Small intestine (tissue), 16 donors: ENCODE measurements at places on chromosomes 6 and 20.

DNA sequence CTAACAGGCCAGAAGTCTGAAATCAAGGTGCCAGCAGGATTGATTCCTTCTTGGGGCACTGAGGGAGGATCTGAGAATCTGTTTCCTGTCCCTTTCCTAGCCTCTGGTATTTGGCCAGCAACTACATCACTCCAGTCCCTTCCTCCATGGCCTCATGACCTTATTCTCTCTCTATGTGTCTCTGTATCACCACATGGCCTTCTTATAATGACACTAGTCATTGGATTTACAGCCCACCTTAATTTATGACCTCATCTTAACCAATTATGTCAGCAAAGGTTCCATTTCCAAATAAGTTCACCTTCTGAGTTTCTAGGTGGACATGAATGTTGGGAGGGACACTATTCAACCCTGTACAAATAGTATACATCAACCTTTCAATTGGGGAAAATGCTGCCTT lies 29.3 kb downstream of the SCML4 start:
- DNase-seq: no peak

DNA sequence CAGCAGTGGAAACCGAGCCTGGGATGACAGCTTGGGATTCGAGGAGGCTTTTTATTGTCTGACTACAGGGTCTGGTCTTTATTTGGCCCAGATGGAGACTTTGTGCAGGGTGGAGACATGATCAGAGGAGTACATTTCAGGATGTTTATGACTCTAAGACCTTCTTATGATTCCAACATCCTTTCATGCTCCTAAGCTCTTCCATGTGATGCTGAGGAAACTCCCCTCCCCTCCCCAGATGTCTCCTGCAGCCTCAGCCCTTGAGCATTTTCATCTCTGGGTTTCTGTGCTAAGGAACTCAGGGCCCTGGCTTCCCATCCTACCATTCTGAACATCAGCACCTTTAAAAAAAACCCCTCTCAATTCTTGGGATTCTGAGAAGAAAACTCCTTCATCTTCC lies 186.6 kb downstream of the SOX4 start:
- DNase-seq: no peak

DNA sequence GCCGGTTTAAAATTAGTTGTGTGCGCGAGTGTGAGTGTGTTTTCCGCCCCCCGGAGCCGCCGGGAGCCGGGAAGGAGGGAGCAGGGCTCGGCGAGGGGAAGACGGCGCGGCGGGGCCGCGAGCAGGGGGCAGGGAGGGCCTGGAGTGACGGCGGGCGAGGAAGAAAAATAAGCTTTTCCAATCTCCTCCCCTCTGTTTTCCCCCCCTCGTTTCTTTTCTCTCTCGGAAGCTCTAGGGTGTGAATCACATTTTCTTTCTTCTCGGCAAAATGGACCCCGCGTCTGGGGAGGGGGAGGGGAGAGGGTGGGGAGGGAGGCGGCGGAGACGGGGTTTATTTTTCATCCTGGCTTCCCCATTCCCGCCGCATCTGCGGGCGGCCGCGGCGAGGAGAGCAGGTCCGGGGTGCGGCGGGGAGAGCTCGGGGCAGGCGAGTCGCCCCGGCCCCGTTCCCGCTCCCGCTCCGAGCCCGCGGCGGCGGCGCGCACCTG lies 881 bp downstream of the BICRAL start:
- DNase-seq: peak; percentile 71

DNA sequence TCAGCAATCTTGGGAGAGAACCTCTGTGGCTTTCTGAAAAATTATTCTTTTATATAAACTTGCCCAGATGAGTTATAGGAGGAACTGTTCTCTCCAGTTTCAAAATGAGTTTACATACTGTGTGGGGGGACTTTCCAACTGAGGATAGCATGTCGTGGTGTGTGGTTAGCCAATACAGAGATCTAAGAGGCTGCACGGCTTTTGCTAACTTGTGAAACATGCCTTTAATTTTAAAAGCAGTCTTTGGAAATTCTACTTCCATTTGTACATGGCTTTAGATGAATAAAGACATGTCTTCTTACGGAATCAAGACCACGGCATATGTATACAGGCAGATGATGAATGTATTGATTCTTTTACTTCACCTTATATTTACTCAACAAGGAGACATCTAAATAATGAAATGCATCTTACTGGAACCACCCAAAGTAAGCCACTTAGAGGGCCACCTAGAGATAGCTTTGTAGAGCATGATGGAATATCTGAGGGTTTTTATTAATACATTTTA lies 39.8 kb downstream of the HIVEP1 start:
- no peak for DNase-seq

- DNase-seq: no peak
These were observed 100.4 kb upstream of the NAA20 start for GRCh38 chr20:19916531-19917485.
